ENCODE measurements at places on chromosomes 6 and 20.

DNA sequence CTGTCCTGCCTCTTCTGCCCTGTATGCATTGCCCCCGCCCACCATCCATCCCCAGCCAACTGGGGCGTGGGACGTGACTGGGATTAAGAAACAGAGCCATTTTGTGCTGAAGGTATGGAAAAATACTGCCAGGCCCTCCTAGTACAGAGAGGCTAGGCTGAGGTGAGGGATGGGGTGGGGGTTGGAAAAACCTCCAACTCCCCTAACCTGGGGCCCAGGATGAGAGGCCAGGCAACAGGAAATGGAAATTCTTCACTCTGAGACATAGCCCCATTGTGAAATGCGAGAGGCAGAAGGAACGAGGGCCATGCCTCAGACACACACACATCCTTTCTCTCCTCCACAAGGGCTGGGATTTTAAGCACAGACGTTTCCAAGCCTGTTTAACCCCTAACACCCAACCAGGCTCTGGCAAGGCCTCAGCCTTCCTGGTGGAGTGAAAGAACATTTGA lies 19.9 kb downstream of the KCNK5 start:
- no peak for DNase-seq

GRCh38 chr6:155647354-155647753 lies 191.7 kb upstream of the NOX3 start:
- DNase-seq = no peak

DNA sequence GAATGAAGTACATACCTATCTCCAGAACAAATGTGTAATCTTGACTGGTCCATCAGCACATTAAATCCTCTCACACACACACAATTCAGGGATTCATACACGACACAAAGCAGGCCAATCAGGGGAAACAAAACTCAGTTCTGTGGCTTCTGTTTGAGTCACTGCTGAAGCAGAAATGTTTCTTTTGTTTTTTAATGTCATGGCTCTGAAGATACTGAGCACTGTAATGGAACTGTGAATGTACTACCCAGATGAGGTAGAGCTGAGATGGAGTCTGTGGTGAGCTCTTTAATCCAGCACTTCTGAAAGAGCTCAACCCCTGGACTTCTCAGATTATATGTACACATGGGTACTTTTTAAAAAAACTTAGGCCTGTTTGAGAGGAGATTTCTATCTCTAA lies 116.4 kb downstream of the THEMIS start:
- no peak for DNase-seq

GRCh38 chr6:86526238-86526637 lies 411.1 kb upstream of the HTR1E start:
- DNase-seq = no peak

- DNase-seq = no peak
Measured at GRCh38 chr6:4028051-4028450, 50.9 kb downstream of the FAM217A start.

GRCh38 chr6:44439270-44440045 lies 52.0 kb downstream of the CDC5L start:
- no peak for DNase-seq

DNA sequence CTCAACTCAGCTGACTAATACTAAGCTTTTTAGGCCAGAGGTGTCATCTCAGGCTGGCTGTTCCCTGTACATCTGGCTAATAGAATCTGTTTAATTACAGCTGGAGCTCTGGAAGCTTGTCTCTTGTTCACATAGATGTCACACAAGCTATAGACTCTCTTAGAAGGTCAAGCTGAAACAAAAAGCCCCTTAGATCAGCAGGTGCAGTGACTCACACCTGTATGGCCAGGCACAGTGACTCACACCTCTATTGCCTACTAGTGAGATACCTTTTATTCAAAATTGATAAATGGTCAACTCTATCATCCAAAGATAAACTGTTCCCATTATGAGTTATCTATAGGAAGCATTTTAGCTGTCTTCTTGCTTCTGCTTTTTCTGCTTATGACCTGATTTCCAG lies 29.9 kb upstream of the MTHFD1L start:
- DNase-seq = no peak

Data from HepG2 (cell line).